NCI-H345 (cell line): ENCODE measurements at places on chromosomes 6 and 20.
A peak's percentile ranks its signal among the peaks of the same experiment; 100 is the strongest.

- no peak for DNase-seq
These were observed 327.3 kb downstream of the FRK start for GRCh38 chr6:115733426-115733825.

DNA sequence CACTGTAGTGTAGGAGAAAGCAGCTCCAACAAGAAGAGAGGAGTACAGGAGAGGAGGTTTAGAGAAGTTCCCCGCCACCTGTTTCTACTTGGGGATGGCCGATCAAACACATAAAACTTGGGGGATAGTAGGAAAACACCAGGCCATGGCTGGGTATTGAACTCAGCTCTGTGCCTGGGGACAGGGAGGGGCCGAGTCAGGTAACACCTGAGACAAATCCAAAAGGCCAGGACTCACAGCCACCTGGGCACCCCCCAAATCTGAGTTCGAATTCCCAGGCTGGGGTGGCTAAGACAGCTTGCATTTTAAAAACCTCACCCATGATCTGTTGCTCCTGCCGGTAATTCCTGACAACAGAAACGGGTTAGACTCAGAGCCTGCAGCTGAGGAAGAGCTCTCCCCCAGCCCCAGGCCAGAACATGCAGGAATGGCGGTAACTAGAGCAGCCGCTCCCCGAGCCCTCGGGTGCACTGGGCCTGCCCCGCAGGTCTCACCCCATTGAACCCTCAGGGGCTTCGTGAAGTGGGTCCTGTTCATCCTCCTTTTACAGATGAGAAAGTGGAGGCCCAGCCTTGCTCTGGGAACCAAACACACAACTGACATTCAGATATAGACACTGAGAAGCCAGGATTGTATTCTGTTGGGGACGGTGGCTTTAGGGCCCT, 61.0 kb downstream of the TCP11 start:
- no peak for DNase-seq

DNA sequence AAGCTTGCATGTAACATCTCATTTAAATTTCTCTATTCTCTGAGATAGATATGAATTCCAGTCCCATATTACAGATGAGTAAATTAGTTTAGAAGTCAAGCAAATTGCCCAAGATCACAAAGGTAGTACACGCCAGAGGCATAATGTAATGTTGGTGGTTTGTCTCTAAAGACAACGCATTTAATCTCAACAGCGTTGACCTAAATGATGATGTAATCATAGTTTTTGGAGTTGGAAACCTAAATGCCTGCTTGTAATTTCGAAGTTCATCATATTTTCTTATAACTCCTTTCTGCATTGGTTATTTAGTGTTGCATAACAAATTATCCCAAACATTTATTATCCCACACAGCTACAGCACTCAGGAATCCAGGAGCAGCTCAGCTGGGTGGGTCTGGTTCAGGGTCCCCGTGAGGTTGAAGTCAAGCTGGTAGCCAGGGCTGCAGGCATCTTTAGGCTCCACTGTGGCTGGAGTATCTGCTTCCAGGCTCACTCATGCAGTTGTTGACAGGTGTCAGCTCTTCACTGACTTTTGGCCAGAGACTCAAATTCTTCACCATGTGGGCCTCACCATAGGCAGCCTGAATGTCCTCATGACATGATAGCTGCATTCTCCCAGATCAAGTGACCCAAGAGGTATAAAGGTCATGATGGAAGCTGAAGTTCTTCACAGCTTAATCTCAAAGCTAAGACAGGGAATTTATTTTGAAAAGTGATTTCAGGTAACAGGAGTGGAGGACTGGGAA, 122.0 kb upstream of the SPTLC3 start:
- DNase-seq: no peak

DNA sequence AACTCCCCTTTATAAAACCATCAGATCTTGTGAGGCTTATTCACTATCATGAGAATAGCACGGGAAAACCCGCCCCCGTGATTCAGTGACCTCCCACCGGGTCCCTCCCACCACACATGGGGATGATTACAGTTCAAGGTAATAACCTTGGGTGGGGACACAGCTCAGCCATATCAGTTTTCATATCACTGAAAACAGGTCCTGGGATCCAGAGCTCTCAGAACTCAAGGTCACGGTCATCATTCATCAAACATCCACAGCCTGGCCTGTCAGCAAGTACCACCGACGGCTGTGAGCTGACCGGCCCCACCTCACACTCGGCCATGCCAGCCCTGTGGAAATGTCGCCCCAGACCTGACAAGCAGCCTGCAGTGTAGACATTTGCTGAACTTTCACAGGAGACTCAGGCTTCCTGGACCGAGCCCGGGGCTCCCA, 14.1 kb upstream of the FRMD1 start:
- DNase-seq: peak; percentile 29

GRCh38 chr6:168442646-168443045, 1.7 kb downstream of the SMOC2 start:
- no peak for DNase-seq

DNA sequence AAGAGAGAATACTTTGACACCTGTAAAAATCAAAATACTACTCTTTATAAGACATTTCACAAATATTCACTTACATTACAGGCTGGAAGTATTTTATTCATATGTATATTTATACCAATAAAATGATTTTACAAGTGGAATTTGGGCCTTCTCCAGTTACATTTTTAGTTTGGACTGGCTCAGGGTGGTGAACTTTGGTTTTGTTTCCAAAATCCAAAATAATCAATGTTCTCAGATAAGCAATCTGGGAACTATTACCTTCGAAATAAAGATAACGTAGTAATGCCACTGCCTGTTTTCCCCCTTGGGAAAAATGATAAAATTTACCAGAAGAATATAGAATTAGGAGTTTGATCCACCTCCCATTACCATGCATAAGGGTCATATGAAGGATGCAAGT, 31.6 kb upstream of the SCGN start:
- DNase-seq: no peak

GRCh38 chr6:3820563-3820962, 28.6 kb upstream of the FAM50B start:
- DNase-seq: no peak

DNA sequence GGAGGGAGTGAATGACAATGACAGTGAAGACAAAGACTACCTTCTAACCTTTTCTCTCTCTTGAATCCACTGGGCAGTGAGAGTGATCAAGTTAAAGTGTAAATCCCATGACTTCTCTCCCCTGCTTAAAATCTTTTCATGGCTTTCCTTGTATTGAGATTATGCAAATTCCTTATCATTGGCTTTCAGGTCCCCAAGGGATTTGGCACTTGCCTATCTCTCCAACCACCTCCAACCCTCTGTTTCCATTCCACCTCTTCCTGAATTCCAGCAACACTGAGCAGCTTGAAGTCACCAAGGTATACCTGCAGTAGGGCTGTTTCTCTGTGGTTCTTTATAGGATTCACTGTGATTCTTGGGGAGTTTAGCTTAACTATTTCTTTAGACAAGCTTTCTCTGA, 48.0 kb upstream of the DEK start:
- no peak for DNase-seq

DNA sequence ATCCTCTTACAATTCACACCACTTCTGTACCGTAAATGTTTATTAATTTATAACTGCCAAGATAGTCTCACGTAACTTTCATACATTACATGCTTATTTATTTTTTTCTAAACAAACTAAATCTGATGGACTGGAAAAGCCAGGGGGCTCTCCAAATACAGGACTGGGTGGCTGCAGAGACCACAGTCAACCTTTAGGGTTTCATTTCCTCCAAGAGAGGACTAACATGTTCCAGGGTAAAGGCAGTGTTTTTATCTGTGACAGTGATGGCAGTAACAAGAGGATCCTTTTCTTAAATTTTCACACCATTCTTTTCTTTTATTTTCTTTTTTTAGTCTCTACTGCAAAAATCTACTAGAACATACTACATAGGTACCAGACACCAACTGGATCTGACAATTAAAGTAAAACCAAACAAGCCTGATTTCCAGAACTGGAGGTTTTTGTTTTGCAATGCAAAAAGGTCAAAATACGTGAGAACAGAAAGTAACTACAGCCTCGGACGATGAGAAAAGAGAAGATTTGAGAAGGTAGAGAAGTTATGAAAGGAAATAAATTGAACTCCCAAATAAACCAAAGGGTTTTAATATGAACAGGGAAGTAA, 1.2 kb downstream of the LMBRD1 start:
- no peak for DNase-seq

DNA sequence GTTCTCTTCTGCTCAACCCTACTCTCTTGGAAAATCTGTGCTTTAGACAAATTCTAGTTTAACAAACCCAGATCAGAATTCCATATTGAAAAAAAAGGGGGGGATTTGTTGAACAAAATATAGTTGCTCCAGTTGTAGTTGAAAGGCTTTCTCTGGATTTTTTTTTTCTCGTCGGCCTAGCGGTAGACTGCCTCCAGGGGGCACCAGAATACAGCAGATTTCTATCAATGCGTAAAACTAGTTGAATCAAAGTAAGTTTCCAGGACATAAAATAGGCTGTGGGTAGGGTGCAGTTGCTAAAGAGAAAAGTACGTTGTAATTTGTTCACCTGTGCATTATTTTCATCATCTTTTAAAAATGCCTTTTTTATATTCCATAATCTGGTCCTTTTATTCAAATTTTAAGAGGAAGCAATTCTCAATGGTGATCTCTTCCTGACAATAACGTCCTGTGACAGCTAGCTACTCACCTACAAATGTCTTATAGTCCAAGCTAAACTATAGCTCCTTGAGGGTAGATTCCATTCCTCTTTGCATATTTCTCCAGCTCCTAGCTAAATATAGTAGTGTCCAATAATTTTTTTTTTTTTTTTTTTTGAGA, 105.4 kb downstream of the PERP start:
- peak; percentile 69 for DNase-seq

- DNase-seq: no peak
These were observed 55.7 kb downstream of the PCSK2 start for GRCh38 chr20:17282501-17282900.

GRCh38 chr20:1833728-1834726, 61.2 kb upstream of the SIRPA start:
- DNase-seq: peak; percentile 49

DNA sequence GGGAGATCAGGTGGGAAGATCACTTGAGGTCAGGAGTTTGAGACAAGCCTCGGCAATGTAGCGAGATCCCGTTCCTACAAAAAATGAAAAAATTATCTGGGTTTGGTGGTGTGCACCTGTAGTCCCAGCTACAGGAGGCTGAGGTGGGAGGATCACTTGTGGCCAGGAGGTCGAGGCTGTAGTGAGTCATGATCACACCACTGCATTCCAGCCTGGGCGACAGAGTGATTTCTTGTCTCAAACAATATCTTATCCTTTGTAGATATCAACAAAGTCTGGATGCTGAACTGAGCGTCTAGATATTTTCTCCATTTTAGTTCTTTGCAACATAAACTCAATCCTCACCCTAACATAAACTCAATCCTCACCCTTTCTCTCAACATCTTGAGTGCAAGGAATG, 197.6 kb downstream of the DTNBP1 start:
- DNase-seq: no peak

GRCh38 chr6:50128420-50129005, 78.8 kb upstream of the DEFB112 start:
- DNase-seq: no peak

GRCh38 chr20:3156811-3157619, 2.6 kb downstream of the FASTKD5 start:
- DNase-seq: no peak

- no peak for DNase-seq
These were observed 5.0 kb downstream of the LEMD2 start for GRCh38 chr6:33783781-33784520.

DNA sequence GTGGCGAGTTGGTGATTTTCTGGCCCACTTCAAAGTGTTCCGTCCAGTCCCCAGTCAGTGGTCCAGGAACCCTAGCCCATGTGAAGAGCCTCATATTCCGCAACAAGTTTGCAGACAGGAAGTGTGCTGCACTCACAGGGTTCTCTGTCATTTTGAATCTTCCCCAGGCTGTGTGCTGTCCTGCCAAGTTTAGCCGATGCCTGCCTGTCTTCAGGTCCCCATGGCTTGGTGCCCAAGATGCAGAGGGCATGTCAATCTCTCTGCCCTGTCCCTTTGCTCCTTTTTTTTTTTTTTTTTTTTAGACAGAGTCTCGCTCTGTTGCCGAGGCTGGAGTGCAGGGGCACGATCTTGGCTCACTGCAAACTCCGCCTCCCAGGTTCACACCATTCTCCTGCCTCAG, 69.9 kb upstream of the ATXN1 start:
- no peak for DNase-seq

- DNase-seq: no peak
These were observed 215.1 kb upstream of the ZNF217 start for GRCh38 chr20:53808733-53809132.

DNA sequence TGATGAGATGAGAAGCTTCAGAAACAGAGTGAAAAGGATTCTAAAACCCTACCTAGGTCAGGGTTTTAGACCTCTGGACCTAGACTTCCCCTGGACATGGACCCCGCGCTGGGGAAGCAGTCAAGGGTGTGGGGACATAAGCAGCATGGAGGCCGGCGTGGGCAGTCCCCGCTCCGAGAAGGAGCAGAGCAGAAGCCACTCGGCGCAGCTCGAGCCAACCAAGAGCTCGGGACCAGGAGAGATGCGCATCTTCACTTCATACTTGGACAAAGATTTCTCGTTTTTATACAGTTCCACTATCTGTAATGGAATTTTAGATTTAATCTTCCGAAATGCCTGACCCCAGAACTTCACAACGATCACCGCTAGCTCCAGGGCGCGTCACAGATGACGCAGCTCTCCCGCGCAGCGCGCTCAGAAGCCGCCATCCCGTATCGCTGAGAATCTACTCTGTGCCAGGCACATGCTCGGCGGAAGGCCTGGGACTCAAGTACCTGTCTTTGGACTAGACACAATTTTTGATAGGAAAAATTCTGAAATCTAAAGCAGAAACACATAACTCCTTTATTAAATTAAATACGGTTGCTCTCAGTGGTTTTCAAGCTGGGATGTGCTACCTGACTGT, 60.3 kb downstream of the WDR27 start:
- no peak for DNase-seq

- no peak for DNase-seq
These were observed 3.6 kb upstream of the MYLK2 start for GRCh38 chr20:31815408-31816188.

DNA sequence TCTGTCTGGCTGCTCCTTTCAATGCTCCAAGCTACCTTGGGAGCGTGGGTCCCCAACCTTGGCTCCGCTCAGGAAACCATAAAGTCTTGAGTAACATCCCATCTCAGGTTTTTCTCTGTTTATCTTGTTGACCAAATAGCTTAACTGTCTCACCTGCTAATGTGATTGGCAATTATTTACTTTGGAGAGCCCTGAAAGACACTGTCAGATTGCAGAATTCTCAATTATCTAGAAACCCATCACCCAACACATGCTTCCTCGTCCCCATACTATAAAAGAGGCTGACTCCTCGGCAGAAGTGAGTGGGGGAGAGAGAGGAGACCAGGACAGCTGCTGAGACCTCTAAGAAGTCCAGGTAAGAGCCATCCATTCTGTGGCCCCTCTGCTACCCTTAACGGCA, at the start of gene BPIFA1:
TSS of gene BPIFA1 (plus strand) at position 301 of the 400 bp plus-strand sequence. CDS start 1,716 bp downstream, outside the sequence.
- DNase-seq: no peak
